T-helper 17 cell (primary cell): ENCODE measurements at places on chromosomes 1 and 21.

- H3K4me3 ChIP-seq = no peak overlapping the region
- no peak for DNase-seq
- H3K27me3 ChIP-seq = no peaks in the 10 kb centered on the region
- no peaks in the 10 kb centered on the region for H3K36me3 ChIP-seq
- peak overlapping the region; percentile 75 for H3K27ac ChIP-seq
- peaks cover 48% of the 10 kb centered on the region for H3K4me1 ChIP-seq
Measured at GRCh38 chr1:54375712-54376429, 30.3 kb downstream of the SSBP3 start.

GRCh38 chr1:246343251-246343650, 163.8 kb downstream of the SMYD3 start:
- H3K4me1 ChIP-seq = peaks cover 3% of the 10 kb centered on the region
- no peak overlapping the region for H3K27ac ChIP-seq
- no peak for DNase-seq
- H3K36me3 ChIP-seq = peaks cover under 1% of the 10 kb centered on the region
- H3K4me3 ChIP-seq = no peak overlapping the region

DNA sequence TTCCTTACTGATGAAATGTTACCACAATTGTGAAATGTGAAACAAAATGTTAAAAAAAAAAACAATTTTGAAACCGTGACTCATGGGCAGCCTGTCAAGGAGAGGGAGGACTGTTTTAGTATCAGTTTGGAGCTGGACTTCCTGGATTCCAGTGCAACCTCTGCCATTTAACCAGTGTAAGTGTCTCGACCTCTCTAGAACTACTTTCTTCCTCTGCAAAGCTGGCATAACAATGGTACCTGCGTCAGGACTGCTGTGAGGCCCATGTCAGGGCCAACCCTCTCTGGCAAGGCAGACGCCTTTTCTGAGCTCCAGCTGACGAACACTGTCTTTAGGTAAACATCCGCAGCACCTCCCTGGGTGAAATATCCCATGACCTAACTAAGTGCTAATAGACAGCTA, 20.9 kb downstream of the URB1 start:
- peak overlapping the region; percentile 16 for H3K27ac ChIP-seq
- peaks cover 5% of the 10 kb centered on the region for H3K4me1 ChIP-seq
- H3K27me3 ChIP-seq = no peaks in the 10 kb centered on the region
- H3K4me3 ChIP-seq = no peak overlapping the region

DNA sequence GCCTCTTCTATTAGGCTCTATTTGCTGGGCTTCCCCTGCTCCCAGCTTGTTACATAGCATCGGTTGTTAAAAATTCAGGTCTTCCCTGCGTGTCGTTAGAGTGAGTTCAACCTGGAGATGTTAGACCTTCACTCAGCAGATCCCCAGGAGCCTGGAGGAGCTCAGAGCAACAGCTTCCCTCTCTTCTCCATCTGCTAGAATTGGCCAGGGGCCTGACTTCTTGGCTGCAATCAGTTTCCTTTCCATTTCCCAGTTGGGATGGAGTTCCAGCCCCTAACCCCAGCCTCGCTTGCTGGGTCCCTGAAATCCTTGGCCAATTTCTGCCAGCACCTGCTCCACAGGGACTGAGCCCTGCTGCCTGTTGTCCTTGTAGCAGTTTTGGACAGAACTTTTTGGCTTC, 55.9 kb downstream of the MT1HL1 start:
- peaks cover 18% of the 10 kb centered on the region for H3K27me3 ChIP-seq
- DNase-seq = no peak
- H3K27ac ChIP-seq = no peak overlapping the region
- H3K4me3 ChIP-seq = no peak overlapping the region
- H3K4me1 ChIP-seq = no peaks in the 10 kb centered on the region

DNA sequence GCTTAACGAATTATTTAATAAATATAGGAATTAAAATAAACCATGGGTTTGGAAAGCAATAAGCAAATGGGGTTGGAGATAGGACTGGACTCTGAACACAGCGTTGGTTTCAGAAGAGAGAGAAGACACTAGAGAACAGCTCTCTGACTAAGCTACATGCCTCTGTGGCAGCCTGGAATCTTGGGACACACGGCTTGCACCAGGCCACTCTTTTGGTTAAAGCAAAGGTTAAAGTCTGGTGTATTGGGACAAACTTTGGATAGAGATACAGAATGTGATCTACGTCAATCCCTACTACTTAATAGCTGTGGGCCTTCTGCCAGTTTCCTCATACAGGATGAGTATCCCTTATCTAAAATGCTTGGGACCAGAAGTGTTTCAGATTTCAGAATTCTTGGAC, 49.7 kb upstream of the HSD17B7 start:
- H3K27me3 ChIP-seq = peaks cover 10% of the 10 kb centered on the region
- DNase-seq = no peak
- no peaks in the 10 kb centered on the region for H3K36me3 ChIP-seq
- H3K4me3 ChIP-seq = no peak overlapping the region

DNA sequence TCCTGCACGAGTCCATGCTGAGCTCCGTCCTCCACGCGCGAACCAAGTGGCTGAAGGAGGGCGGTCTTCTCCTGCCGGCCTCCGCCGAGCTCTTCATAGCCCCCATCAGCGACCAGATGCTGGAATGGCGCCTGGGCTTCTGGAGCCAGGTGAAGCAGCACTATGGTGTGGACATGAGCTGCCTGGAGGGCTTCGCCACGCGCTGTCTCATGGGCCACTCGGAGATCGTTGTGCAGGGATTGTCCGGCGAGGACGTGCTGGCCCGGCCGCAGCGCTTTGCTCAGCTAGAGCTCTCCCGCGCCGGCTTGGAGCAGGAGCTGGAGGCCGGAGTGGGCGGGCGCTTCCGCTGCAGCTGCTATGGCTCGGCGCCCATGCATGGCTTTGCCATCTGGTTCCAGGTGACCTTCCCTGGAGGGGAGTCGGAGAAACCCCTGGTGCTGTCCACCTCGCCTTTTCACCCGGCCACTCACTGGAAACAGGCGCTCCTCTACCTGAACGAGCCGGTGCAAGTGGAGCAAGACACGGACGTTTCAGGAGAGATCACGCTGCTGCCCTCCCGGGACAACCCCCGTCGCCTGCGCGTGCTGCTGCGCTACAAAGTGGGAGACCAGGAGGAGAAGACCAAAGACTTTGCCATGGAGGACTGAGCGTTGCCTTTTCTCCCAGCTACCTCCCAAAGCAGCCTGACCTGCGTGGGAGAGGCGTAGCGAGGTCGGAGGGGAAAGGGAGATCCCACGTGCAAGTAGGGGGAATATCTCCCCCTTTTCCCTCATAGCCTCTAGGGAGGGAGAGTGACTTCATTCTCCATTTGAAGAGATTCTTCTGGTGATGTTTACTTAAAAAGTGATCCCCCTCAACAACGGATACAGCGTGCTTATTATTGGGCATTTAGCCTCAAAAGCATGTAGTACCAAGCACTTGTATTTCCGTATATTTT, 991 bp downstream of the PRMT6 start:
- H3K4me1 ChIP-seq = peaks cover 10% of the 10 kb centered on the region
- peak overlapping the region; percentile 89 for H3K27ac ChIP-seq
- H3K36me3 ChIP-seq = peaks cover 3% of the 10 kb centered on the region
- H3K4me3 ChIP-seq = peak overlapping the region; percentile 99
- H3K27me3 ChIP-seq = no peaks in the 10 kb centered on the region
- DNase-seq = peak; percentile 19

GRCh38 chr1:229341774-229342655, 832 bp downstream of the CCSAP start:
- peaks cover 51% of the 10 kb centered on the region for H3K4me1 ChIP-seq
- H3K36me3 ChIP-seq = peaks cover 6% of the 10 kb centered on the region

GRCh38 chr1:62882201-62883104, 98.5 kb downstream of the ATG4C start:
- H3K4me3 ChIP-seq = no peak overlapping the region
- H3K36me3 ChIP-seq = no peaks in the 10 kb centered on the region
- DNase-seq = no peak
- H3K4me1 ChIP-seq = no peaks in the 10 kb centered on the region
- peaks cover 10% of the 10 kb centered on the region for H3K27me3 ChIP-seq
- no peak overlapping the region for H3K27ac ChIP-seq

DNA sequence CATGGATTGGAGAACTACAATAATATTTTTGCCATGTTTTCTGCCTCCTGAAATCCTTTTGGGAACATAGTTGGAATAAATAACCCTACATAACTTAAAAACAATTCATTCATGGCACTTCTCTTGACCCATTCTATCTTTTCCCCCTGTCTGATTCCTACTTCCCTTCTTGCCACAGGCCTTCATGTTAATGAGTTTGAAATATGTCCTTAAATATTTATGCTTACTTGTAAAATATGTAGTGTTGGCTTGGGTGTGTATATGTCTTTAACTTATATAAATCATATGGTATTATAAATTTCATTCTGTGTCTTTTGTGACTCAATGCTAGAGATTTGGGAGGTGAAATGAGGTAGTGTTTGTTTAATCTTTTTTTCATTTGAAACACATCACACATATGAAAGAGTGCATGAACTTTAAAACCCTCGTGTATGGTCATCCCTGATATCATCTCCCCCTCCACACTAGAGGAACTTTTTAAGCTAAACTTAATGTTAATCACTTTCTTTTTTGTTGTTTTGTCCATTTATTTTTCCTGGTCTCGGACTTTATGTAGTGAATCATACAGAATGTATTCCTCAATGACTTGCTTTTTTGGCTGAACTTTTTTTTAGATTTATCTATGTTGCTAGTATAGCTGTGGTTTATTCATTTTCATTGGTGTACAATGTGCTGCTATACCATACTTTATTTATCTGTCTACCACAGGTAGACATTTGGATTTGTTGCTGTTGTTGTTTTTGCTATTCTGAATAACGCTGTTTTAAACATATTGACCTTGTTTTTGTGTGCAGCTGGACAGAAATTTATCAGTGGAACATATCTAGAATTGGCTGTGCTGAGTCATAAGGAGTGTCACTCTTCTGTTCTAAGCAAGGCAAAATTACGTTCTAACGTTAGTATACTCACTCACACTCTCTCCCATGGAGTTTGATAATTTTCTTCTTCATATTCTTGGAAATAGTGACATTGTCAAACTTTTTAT, 441.6 kb downstream of the PLPP3 start:
- peaks cover 5% of the 10 kb centered on the region for H3K27me3 ChIP-seq
- no peak overlapping the region for H3K4me3 ChIP-seq
- no peaks in the 10 kb centered on the region for H3K4me1 ChIP-seq
- no peaks in the 10 kb centered on the region for H3K36me3 ChIP-seq
- no peak overlapping the region for H3K27ac ChIP-seq

DNA sequence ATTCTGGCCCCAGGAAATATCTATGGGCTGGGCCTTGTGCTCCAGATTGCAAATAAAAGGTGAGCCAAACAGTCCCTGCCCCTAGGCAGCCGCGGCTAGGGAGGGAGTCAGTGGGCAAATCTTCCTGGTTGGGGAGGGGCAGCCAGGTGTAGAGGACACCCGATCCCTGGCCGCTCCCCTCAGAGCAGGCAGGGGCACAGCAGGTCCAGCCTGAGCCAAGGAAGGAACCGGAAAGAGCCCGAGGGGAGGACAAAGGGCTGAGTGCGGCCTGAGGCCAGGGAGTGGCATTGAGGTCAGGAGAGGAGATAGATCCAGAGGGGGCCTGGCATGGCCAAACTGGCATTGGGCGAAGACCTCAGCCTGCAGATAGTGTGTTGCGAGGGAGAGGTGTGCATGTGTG, 36.6 kb upstream of the ARF1 start:
- DNase-seq = no peak
- H3K27ac ChIP-seq = no peak overlapping the region
- no peak overlapping the region for H3K4me3 ChIP-seq
- H3K27me3 ChIP-seq = peaks cover 14% of the 10 kb centered on the region
- H3K36me3 ChIP-seq = no peaks in the 10 kb centered on the region

DNA sequence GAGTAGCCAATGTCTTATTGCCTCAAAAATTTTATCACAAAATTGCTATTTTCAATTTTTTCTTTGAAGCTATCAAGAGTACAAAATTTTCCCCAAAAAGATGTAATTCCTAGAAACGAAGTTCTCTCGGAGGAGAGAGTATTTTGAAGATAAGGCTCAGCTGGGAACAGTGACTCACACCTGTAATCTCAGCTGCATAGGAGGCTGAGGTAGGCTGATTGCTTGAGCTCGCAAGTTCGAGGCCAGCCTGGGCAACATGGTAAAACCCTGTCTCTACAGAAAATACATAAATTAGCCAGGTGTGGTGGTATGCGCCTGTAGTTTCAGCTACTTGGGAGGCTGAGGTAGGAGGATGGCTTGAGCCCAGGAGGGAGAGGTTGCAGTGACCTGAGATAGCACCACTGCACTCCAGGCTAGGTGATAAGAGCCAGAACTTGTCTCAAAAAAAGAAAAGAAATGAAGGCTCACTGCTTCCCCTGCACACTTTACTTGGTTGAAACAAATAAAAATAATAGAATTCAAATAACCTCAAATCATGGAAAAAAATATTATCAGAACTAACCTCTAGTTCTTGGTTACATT, 22.2 kb downstream of the TUT4 start:
- peaks cover 23% of the 10 kb centered on the region for H3K4me1 ChIP-seq
- DNase-seq = no peak
- no peaks in the 10 kb centered on the region for H3K27me3 ChIP-seq
- no peak overlapping the region for H3K27ac ChIP-seq
- H3K4me3 ChIP-seq = no peak overlapping the region

- no peaks in the 10 kb centered on the region for H3K36me3 ChIP-seq
- H3K4me3 ChIP-seq = no peak overlapping the region
- no peak overlapping the region for H3K27ac ChIP-seq
- peaks cover 46% of the 10 kb centered on the region for H3K27me3 ChIP-seq
Measured at GRCh38 chr1:109371341-109371739, 26.4 kb downstream of the SORT1 start.

DNA sequence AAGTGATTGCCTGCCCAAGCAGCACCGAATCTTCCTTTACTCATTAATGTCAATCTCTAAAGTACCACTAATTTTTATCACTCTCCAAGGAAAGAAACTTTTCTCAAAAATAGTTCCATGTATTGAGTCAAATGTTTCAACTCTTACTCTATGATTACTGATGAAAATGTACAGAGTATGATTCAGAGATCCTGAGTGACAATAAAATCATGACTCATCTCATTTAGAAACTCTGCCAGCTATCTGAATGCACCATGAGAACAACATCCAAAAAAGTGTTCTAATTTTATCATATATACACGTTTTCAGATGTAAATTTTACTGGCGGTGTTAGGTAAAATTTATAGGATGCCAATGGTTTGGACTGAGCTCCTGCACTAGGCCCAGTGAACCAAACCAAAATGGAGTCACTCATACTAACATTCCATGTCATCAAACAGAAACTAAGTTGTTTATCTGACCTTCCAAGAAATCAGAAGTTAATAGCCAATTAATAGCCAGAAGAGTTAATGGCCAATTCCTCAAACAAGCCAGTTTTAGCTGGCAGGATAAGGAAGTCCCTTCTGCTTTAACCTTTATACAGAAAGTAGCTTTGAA, 22.6 kb downstream of the PLPPR5 start:
- peaks cover 2% of the 10 kb centered on the region for H3K36me3 ChIP-seq
- no peak overlapping the region for H3K4me3 ChIP-seq
- H3K27me3 ChIP-seq = no peaks in the 10 kb centered on the region
- H3K27ac ChIP-seq = peak overlapping the region; percentile 32

GRCh38 chr1:153638261-153638660, 4.4 kb downstream of the CHTOP start:
- H3K4me1 ChIP-seq = peaks cover 37% of the 10 kb centered on the region
- no peak overlapping the region for H3K4me3 ChIP-seq
- H3K27ac ChIP-seq = peak overlapping the region; percentile 60
- DNase-seq = no peak

- H3K36me3 ChIP-seq = peaks cover 2% of the 10 kb centered on the region
- no peaks in the 10 kb centered on the region for H3K27me3 ChIP-seq
- no peak overlapping the region for H3K4me3 ChIP-seq
- no peak overlapping the region for H3K27ac ChIP-seq
- H3K4me1 ChIP-seq = peaks cover 6% of the 10 kb centered on the region
Measured at GRCh38 chr1:229080361-229080760, 190.6 kb upstream of the RAB4A start.

GRCh38 chr1:39571178-39571483, 5.5 kb downstream of the PABPC4 start:
- DNase-seq = no peak
- H3K36me3 ChIP-seq = peaks cover 10% of the 10 kb centered on the region
- H3K4me1 ChIP-seq = peaks cover 40% of the 10 kb centered on the region
- H3K27me3 ChIP-seq = no peaks in the 10 kb centered on the region
